Bronchial epithelial cell (primary cell): ENCODE measurements at places on chromosomes 1 and 21.
A peak's percentile ranks its signal among the peaks of the same experiment; 100 is the strongest.

DNA sequence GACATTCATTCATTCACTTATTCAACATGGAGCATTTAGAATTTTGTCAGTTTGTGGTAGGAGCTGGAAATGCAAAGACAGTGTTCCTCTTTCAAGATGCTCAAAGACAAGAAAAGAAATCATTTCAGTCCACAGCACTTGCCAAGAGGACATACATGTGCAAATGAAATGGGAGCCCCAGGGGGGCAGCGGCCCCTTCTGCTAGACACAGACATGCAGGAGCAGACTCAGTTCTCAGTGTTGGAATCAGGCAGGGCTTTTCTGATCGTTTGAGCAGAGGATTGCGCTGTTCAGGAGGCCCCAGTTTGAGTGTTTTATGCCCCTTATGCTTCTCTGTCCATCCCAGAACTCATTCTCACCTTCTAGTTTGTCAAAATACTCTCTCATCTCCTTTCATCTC lies 35.6 kb upstream of the VASH2 start:
- no peak for DNase-seq

- DNase-seq: peak; percentile 44
These were observed 40.6 kb downstream of the PTP4A2 start for GRCh38 chr1:31897526-31898100.

GRCh38 chr1:203425663-203425975 lies 50.0 kb upstream of the PRELP start:
- peak; percentile 35 for DNase-seq

GRCh38 chr21:15514073-15514946 lies 215.5 kb upstream of the USP25 start:
- DNase-seq: no peak

- peak; percentile 83 for DNase-seq
These were observed 7.8 kb downstream of the VANGL2 start for GRCh38 chr1:160407839-160408801.

DNA sequence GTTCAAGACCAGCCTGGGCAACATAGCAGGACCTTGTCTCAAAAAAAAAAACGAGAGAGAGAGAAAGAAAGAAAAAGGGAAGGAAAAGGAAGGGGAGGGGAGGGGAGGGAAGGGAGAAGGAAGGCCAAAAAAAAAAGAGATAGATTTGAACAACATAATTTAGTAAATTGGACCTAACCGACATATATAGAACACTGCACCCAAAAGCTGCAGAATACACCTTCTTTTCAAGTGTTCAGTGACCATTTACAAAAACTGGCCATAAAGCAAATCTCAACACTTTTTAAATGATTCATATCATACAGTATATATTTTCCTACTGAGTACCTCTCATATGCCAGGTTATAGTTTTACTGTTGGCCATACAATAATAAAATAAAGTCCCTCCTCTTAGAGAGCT lies 6.9 kb downstream of the TSTD1 start:
- DNase-seq: no peak

DNA sequence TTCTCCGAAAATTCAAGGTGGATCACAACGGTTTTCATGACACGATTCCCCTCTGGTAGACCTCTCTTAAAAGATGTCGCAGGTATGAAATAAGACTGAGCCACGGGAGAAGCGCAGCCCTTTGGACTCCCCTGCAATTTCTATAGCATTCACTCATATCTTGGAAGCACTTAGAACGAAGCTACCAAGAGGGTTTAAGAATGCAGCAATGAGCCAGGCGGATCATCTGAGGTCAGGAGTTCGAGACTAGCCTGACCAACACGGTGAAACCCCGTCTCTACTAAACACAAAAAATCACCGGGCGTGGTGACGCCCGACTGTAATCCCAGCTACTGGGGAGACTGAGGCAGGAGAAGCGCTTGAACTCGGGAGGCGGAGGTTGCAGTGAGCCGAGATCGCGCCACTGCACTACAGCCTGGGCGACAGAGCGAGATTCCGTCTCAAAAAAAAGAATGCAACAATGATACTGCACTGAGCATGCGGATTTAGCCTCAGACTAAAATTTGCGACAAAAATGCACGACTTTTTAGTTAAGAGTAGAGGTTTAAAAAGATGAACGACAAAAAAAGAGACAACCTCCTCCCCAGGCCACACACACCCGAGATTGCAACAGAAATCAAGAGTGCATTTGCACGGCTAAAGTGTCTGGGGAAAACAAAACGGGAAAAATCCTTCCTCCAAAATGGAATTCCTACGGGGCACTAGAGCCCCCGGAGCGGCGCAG lies 743 bp downstream of the TOMM20 start:
- no peak for DNase-seq

DNA sequence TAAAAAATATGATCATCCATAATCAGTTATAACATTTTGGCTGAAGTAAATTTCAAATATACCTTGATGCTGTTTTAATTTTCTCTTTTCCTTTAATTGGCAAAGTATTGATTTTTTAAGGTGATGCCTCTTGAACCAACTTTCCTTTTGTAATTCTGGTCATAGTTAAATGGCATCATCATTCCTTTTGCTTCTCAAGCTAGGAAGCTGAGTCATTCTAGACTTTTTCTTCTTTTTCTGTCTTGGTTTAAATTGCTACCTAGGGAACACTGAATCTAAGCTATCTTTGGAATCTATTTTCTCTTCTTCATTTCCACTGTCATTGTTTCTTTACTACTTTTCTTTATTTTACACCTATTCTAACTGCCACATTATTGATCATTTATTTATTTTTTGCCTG lies 162.7 kb downstream of the HMCN1 start:
- peak; percentile 25 for DNase-seq

GRCh38 chr1:159778266-159778665 lies 2.5 kb upstream of the DUSP23 start:
- no peak for DNase-seq

GRCh38 chr1:79849388-79849787 lies 842.9 kb upstream of the ADGRL4 start:
- no peak for DNase-seq

- DNase-seq: peak; percentile 26
These were observed 3.7 kb upstream of the TMEM39B start for GRCh38 chr1:32068957-32069588.

GRCh38 chr1:222938986-222939385 lies 124.1 kb downstream of the DISP1 start:
- no peak for DNase-seq

GRCh38 chr1:38045401-38046332 lies 926 bp downstream of the POU3F1 start:
- DNase-seq: no peak

GRCh38 chr1:194378517-194378916 lies 1192.1 kb upstream of the B3GALT2 start:
- DNase-seq: no peak
